Naive thymus-derived CD8-positive, alpha-beta T cell (primary cell): ENCODE measurements at places on chromosomes 16 and 17.
A peak's percentile ranks its signal among the peaks of the same experiment; 100 is the strongest.

DNA sequence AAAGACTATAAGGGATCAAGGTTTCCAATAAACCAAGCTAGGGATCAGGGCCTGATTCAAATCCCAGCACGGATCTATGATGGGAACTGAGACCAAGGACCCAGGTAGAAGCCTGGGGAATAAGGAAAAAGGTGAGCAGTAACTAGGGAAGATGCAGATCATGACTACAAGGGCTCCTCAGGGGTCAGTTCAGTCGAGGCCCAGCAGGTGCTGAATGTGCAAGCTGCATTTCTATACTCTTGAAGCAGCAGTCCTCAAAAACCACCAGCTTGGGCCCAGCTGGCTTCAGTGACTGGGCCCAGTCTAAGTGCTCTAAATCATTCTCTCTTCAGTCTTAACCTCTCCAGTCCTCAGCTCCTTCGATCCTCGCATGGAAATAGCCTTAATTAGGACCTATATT, 228.8 kb upstream of the AXIN2 start:
- no peaks in the 10 kb centered on the region for H3K36me3 ChIP-seq
- no peak for DNase-seq
- H3K27me3 ChIP-seq: no peaks in the 10 kb centered on the region
- H3K4me1 ChIP-seq: peaks cover 4% of the 10 kb centered on the region
- H3K4me3 ChIP-seq: no peak overlapping the region
- no peak overlapping the region for H3K27ac ChIP-seq

DNA sequence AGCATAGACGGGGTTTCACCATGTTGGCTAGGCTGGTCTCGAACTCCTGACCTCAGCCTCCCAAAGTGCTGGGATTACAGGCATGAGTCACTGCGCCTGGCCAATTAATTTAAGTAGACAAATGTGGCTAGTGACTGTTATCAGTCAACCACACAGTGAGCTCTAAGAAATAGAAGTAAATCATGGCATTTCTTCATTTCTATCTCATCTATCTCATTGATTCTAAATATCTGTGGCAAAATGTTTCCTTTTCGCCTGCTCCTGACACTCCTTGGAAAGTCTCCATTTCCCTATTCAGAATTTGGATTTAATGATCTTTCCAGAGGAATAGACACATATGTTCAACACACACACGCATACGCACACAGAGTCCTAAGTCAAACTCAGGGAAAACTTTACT, 81.3 kb downstream of the HIC1 start:
- H3K4me3 ChIP-seq: no peak overlapping the region
- no peaks in the 10 kb centered on the region for H3K27me3 ChIP-seq
- DNase-seq: no peak
- peaks cover 30% of the 10 kb centered on the region for H3K36me3 ChIP-seq

- no peak overlapping the region for H3K27ac ChIP-seq
- H3K36me3 ChIP-seq: no peaks in the 10 kb centered on the region
- DNase-seq: peak; percentile 67
- H3K4me3 ChIP-seq: peak overlapping the region; percentile 73
- H3K4me1 ChIP-seq: peaks cover 18% of the 10 kb centered on the region
- H3K27me3 ChIP-seq: peaks cover 19% of the 10 kb centered on the region
These were observed 379 bp upstream of the OTOP2 start for GRCh38 chr17:74923538-74924249.

DNA sequence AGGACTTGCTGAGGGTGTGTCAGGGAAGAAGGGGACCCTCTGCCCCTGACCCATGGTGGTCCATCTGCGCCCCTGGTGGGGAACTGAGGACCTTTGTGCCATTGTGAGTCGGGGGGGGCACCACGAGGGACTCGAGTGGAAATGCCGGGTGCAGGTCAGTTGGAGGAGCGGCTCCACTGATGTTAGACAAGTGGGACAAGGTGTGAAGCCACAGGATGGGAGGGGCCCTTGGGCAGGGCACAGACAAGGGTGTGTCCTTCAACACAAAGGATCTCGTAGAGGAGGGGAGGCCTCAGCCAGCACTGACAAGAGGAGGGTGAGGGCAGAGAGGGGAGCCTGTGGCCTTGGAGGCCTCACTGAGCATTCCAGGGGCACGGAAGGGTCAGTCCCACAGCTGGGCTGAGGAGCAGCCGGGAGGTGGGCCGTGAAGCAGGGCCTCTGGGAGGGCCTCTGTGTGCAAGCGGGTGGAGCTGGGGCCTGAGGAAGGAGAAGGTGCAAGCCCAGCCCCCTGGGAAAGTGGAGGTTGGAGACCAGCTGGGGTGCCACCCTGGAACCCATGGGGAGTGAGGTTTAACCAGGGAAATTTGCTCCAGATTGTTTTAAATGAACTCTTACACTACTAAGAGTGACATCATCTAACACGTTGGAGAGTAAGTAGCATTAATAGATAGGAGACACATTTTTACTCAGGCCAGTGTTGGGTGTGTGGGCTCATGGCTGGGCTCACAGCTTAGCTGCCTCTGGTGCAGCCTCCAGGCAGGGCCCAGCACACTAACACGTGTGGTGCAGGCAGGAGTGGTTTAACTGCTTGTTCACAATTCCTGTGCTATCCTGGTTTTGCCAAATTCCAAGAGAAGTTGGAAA, 27.9 kb downstream of the NARF start:
- peaks cover 9% of the 10 kb centered on the region for H3K4me1 ChIP-seq
- peak overlapping the region; percentile 20 for H3K27ac ChIP-seq
- no peaks in the 10 kb centered on the region for H3K36me3 ChIP-seq
- no peak for DNase-seq
- no peaks in the 10 kb centered on the region for H3K27me3 ChIP-seq
- no peak overlapping the region for H3K4me3 ChIP-seq

- no peak overlapping the region for H3K4me3 ChIP-seq
- H3K27me3 ChIP-seq: no peaks in the 10 kb centered on the region
- DNase-seq: no peak
- peaks cover 37% of the 10 kb centered on the region for H3K36me3 ChIP-seq
- H3K4me1 ChIP-seq: peaks cover 4% of the 10 kb centered on the region
These were observed 36.9 kb downstream of the GINS2 start for GRCh38 chr16:85651629-85652430.

DNA sequence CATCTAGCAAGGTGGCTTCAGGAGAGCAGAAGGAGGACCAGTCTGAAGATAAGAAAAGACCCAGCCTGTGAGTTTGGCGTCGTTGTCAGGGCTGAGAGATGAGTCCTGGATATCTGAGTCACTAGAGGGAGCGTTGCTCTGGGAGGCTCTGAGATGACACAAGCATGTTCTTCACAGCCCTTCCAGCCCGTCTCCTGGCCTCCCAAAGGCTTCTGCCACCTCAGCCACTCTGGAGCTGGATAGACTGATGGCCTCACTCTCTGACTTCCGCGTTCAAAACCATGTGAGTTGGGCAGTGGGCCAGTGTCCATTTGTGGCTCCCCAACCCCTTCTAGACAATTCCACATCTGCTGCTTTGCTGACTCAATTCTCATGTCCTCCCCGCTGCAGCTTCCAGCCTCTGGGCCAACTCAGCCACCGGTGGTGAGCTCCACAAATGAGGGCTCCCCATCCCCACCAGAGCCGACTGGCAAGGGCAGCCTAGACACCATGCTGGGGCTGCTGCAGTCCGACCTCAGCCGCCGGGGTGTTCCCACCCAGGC, 2.3 kb downstream of the TGFB1I1 start:
- H3K27ac ChIP-seq: no peak overlapping the region
- H3K4me3 ChIP-seq: no peak overlapping the region
- peaks cover 10% of the 10 kb centered on the region for H3K27me3 ChIP-seq
- DNase-seq: no peak
- H3K4me1 ChIP-seq: peaks cover 22% of the 10 kb centered on the region

- no peak for DNase-seq
- no peak overlapping the region for H3K27ac ChIP-seq
- H3K4me3 ChIP-seq: no peak overlapping the region
- H3K27me3 ChIP-seq: no peaks in the 10 kb centered on the region
These were observed 68.7 kb downstream of the SLC39A11 start for GRCh38 chr17:73023759-73024158.

DNA sequence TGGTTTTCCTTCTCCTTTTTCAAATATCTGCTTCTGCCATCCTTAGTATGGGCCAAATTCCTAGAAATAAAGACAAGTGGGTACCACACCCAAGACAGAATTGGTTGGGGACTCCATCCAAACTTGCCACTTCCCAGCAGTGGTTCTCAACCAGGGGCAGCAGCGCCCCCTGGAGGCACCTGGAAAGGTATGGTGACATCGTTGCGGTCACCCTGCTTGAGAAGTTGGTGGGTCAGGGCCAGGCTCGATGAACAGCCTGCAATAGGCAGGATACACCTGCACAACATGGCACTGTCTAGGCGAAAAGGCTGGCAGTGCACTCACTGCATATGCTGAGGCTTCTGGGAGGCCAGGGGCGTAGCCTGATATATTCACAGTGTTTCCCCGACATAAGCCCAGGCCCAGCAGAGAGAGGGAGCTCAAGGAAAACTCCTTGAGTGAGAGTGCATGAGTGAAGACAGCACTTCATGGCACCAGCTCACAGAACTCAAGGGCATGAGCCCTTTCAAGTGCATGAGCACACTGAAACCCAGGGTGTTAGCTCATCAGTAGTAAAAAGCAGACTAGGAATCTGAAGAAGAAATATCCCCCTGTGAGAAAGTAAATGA, 57.7 kb downstream of the CMC2 start:
- H3K27ac ChIP-seq: no peak overlapping the region
- no peak overlapping the region for H3K4me3 ChIP-seq
- DNase-seq: no peak
- H3K36me3 ChIP-seq: peaks cover 3% of the 10 kb centered on the region

- H3K4me3 ChIP-seq: peak overlapping the region; percentile 33
- H3K27ac ChIP-seq: peak overlapping the region; percentile 86
- no peak for DNase-seq
- H3K4me1 ChIP-seq: peaks cover 97% of the 10 kb centered on the region
These were observed 105.8 kb downstream of the ZNF778 start for GRCh38 chr16:89323120-89323960.

GRCh38 chr16:17273142-17273561, 197.6 kb downstream of the XYLT1 start:
- H3K4me1 ChIP-seq: peaks cover 36% of the 10 kb centered on the region
- H3K27ac ChIP-seq: no peak overlapping the region
- no peaks in the 10 kb centered on the region for H3K27me3 ChIP-seq
- no peak for DNase-seq

GRCh38 chr17:77400445-77400870, 259.7 kb downstream of the SEC14L1 start:
- peak overlapping the region; percentile 89 for H3K4me3 ChIP-seq
- H3K4me1 ChIP-seq: peaks cover 58% of the 10 kb centered on the region
- peak; percentile 78 for DNase-seq

DNA sequence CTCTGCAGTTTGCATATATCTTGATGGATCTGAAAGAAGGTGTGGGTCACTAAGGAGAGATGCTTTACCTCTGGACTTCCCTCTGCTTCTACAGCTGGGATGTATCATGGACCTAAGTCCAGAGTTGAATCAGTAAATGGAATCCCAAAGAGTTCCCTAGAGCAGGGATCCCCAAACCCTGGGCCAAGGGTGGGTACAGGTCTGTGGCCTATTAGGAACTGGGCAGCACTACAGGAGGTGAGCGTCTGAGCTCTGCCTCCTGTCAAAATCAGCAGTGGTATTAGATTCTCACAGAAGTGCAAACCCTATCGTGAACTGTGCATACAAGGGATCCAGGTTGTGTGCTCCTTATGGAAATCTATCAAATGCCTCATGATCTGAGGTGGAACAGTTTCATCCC, 39.3 kb downstream of the NKD1 start:
- peaks cover 22% of the 10 kb centered on the region for H3K4me1 ChIP-seq
- H3K27me3 ChIP-seq: no peaks in the 10 kb centered on the region
- no peak overlapping the region for H3K4me3 ChIP-seq
- peaks cover 5% of the 10 kb centered on the region for H3K36me3 ChIP-seq

DNA sequence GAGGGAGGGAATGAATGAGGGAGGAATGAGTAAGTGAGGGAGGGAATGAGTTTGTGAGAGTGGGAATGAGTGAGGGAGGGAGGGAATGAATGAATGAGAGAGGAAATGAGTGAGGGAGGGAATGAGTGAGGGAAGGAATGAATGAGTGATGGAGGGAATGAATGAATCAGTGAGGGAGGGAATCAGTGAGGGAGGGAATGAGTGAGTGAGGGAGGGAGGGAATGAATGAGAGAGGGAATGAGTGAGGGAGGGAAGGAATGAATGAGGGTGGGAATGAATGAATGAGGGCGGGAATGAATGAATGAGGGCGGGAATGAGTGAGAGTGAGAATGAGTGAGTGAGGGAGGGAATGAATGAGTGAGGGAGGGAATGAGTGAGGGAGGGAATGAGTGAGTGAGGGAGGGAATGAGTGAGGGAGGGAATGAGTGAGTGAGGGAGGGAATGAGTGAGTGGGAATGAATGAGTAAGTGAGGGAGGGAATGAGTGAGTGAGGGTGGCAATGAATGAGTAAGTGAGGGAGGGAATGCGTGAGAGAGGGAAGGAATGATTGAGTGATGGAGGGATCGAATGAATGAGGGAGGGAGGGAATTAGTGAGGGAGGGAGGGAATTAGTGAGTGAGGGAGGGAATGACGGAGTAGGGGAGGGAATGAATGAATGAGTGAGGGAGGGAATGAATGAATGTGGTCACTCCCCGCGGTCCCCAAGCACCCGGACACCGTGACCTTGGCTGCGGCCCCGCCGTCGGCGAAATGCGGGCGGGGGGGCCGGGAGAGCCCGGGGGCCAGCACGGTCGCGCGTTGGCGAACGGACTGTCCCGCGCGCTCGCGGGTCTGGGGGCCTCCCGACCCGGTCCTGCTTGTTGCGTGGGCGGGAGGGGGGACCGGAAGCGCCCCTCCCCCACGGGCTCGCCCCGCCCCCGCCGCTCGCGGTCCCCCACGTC, 1.1 kb upstream of the UBE2I start:
- peak overlapping the region; percentile 93 for H3K4me3 ChIP-seq
- no peaks in the 10 kb centered on the region for H3K27me3 ChIP-seq
- no peaks in the 10 kb centered on the region for H3K36me3 ChIP-seq
- no peak for DNase-seq
- peak overlapping the region; percentile 98 for H3K27ac ChIP-seq

DNA sequence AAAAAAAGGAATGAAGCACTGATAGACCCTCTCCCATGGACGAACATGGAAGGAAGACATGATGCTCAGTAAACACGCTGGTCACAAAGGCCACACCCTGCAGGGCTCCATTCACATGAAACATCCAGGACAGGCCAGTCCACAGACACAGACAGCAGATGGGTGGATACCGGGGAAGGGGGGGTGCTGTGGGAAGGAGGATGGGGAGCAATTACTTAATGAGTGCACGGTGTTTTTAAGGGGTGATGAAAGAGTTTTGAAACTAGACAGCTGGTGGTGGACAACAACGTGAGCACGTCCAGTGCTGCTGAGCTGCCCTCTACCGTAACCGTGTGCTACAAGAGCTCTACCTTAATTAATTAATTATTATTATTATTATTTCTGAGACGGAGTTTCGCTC, 6.0 kb upstream of the SLC16A3 start:
- no peaks in the 10 kb centered on the region for H3K27me3 ChIP-seq
- DNase-seq: no peak
- H3K36me3 ChIP-seq: no peaks in the 10 kb centered on the region
- H3K4me1 ChIP-seq: peaks cover 5% of the 10 kb centered on the region
- H3K27ac ChIP-seq: no peak overlapping the region
